ENCODE measurements at places on chromosomes 7 and 10.
A peak's percentile ranks its signal among the peaks of the same experiment; 100 is the strongest.

DNA sequence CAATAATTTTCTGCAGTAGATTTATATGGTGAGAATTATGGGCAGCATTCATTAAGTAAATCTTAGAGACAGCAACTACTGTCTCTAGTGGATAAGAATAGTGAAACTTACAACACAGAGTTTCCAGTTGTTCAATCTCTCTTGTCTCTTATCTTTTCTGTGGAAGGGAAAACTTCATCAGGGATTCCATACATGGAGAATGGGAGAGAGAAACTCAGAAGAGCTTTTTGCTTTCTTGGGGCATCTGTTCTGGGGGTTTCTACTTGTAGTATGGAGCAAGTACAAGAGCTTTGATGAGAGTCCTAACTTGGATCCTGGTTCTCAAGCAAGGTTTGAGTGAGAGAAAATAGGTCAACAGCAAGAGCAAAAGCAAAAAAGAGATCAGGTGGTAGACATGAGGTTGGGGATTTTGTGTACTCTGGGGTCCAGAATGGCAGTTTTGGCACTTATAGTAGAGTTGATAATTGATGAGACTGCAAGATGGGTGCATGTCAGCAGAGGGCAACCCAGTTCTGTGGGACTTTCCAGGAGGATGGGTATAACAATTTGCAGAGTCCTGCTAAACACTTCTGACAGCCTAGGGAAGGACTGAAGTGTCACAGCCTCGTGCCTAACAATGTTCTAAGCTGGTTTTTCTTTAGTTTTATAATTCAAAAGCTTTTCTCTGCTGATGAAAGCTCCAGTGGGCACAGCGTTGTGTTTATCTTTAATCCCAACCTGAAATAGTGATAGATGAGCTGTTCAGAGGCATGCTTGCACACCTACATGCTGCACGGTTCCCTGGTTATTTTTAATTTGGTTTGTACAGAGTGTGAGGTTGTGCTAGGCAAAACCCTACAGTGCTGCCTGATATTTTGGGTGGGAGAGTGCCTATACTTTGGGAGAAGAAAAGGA lies 32.0 kb upstream of the STRIP2 start:
- H3K36me3 ChIP-seq = no peaks in the 10 kb centered on the region
- no peaks in the 10 kb centered on the region for H3K27me3 ChIP-seq
- no peaks in the 10 kb centered on the region for H3K4me1 ChIP-seq

GRCh38 chr10:78045237-78045636 lies 11.6 kb downstream of the RPS24 start:
- H3K27ac ChIP-seq = no peak overlapping the region
- DNase-seq = no peak
- H3K36me3 ChIP-seq = peaks cover 8% of the 10 kb centered on the region
- H3K27me3 ChIP-seq = no peaks in the 10 kb centered on the region
- H3K4me1 ChIP-seq = no peaks in the 10 kb centered on the region

GRCh38 chr7:134394056-134394455 lies 64.8 kb downstream of the AKR1B1 start:
- no peaks in the 10 kb centered on the region for H3K36me3 ChIP-seq
- H3K27me3 ChIP-seq = no peaks in the 10 kb centered on the region
- H3K27ac ChIP-seq = no peak overlapping the region
- no peak overlapping the region for H3K4me3 ChIP-seq
- DNase-seq = no peak

DNA sequence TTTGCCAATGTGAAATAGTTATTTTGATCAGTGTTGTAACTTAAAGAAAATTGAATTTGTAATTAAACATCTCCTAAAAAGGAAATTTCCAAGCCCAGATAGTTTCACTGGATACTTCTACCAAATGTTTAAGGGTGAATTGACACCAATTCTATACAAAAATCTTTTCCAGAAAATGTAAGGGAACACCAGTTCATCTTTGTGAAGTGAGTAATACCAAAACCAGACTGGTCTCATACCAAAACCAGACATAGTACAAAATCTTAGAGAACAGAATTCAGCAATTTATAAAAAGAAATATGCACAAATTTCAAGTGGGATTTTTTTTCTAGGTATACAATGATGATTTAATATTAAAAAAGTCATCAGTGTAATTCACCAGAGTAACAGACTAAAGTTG lies 86.0 kb upstream of the ZNF32 start:
- no peak overlapping the region for H3K4me3 ChIP-seq
- no peak overlapping the region for H3K27ac ChIP-seq
- H3K36me3 ChIP-seq = no peaks in the 10 kb centered on the region
- no peaks in the 10 kb centered on the region for H3K27me3 ChIP-seq

- H3K4me1 ChIP-seq = peaks cover 19% of the 10 kb centered on the region
- H3K27me3 ChIP-seq = no peaks in the 10 kb centered on the region
- no peak for DNase-seq
- peak overlapping the region; percentile 96 for H3K27ac ChIP-seq
- H3K4me3 ChIP-seq = peak overlapping the region; percentile 34
- H3K36me3 ChIP-seq = no peaks in the 10 kb centered on the region
These were observed 740 bp downstream of the GALNT11 start for GRCh38 chr7:152025937-152026890.

GRCh38 chr7:47295606-47296005 lies 286.3 kb downstream of the TNS3 start:
- no peaks in the 10 kb centered on the region for H3K27me3 ChIP-seq
- peaks cover 29% of the 10 kb centered on the region for H3K36me3 ChIP-seq
- peaks cover 14% of the 10 kb centered on the region for H3K4me1 ChIP-seq
- DNase-seq = no peak

DNA sequence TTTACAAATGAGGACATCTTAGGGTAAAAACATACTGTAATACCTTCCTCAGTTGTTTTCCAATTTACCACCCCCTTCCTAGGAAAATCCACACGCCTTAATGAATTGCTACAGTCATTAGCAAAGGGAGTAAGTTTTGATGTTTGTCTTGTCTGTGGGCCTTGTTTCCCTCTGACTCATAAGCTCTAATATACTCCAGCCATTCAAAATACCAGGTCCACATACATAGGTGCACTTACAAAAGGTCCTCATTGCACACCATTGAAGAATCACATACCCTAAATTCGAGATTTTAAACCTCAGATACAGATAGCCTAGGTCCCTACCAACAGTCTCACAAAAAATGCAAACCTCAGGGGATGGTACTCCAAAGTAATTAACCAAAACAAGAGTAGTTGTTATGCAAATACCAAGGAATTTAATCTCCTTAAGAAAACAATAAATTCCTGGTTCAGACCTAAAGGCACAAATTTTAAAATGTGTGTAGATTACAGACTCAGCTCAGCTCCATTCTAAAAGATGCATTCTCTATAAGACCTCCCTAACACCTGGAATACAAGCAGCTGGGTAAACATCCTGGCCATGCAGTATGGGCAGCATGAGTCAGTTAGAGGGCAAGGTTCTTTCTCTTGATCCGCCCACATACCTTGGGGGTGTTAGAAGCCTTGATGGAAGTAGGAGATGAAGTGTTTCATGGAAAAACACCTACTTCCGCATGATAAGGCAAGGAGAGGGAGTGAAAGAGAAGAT lies 3.0 kb upstream of the LIPK start:
- no peak overlapping the region for H3K27ac ChIP-seq
- H3K4me1 ChIP-seq = peaks cover 8% of the 10 kb centered on the region
- peak; percentile 79 for DNase-seq
- H3K27me3 ChIP-seq = no peaks in the 10 kb centered on the region
- no peaks in the 10 kb centered on the region for H3K36me3 ChIP-seq
- H3K4me3 ChIP-seq = no peak overlapping the region

DNA sequence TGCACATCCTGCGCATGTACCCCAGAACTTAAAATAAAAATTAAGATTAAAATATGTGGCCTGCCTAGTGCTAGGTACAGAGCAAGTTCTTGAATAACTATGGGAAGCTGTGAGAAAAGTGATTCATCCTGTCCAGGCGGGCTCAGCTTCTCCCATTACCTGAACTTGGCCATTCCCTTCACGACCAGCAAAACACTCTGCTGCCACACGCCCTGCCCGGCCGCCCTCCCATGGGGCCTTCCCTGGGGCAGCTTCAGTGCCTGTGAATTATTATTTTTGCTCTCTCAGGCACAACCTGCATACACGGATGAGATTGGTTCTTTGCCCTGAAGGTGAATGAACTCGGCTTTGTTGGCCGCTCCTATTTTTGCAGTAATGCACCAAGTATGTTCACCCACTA lies 209.2 kb upstream of the SHH start:
- H3K4me1 ChIP-seq = no peaks in the 10 kb centered on the region
- H3K36me3 ChIP-seq = no peaks in the 10 kb centered on the region
- no peak for DNase-seq
- H3K27ac ChIP-seq = no peak overlapping the region

GRCh38 chr7:156440456-156440855 lies 200.1 kb upstream of the RNF32 start:
- no peak for DNase-seq
- no peak overlapping the region for H3K4me3 ChIP-seq
- H3K27me3 ChIP-seq = no peaks in the 10 kb centered on the region
- no peaks in the 10 kb centered on the region for H3K4me1 ChIP-seq
